ENCODE measurements at places on chromosomes 5 and 9.
A peak's percentile ranks its signal among the peaks of the same experiment; 100 is the strongest.

- no peak for DNase-seq
Measured at GRCh38 chr5:96875791-96876291, 459 bp upstream of the ERAP2 start.

DNA sequence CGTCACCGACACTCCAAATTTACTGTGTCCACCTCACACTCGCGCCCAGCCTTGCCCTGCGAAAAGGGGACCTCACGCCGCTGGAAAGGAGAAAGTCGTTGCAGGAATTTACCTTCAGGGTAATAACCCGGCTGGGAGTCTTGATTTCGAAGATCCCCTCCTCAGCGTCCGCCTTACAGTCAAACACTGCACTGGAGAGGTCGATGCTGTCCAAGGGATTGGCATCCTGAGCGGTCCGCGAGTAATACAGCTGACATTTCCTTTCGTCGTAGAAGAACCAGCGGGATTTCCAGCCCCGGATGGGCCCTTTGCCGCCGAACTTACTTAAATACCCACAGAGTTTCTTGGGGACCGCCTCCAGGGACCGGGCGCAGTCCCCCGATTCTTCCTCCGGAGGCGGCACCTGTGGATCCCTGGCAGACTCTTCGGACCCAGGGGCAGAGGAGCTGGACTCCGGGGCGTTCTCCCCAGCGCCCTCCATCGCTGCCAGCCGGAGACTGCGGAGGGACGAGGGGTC, 330 bp downstream of the TBC1D2 start:
- no peak for DNase-seq

- DNase-seq: no peak
Measured at GRCh38 chr9:91711755-91712601, 238.1 kb downstream of the ROR2 start.

- no peak for DNase-seq
Measured at GRCh38 chr5:124783794-124784193, 37.4 kb upstream of the ZNF608 start.

DNA sequence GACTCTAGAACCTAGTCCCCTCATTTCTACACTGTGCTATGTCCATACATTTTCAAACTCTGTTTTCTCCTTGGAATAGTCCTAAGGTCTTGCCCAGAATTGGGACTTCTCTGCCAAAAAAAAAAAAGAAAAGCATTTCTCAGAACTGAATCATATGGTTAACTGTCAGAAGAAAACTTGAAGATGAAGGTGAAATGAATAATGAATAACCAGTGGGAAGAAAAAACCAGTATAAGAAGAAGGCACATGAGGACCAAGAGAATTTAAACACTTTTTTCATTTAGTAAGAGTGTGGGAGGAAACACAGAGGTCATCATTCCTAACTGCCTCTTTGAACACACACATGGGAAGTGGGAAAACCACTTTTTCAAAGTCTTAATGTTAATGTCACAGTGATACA, 197.7 kb downstream of the PRELID2 start:
- no peak for DNase-seq

- no peak for DNase-seq
Measured at GRCh38 chr9:137310189-137311052, 8.3 kb upstream of the NRARP start.

- no peak for DNase-seq
Measured at GRCh38 chr5:2991884-2992283, 240.4 kb upstream of the IRX2 start.

GRCh38 chr9:113547501-113547900, 84.0 kb downstream of the RGS3 start:
- DNase-seq: no peak

DNA sequence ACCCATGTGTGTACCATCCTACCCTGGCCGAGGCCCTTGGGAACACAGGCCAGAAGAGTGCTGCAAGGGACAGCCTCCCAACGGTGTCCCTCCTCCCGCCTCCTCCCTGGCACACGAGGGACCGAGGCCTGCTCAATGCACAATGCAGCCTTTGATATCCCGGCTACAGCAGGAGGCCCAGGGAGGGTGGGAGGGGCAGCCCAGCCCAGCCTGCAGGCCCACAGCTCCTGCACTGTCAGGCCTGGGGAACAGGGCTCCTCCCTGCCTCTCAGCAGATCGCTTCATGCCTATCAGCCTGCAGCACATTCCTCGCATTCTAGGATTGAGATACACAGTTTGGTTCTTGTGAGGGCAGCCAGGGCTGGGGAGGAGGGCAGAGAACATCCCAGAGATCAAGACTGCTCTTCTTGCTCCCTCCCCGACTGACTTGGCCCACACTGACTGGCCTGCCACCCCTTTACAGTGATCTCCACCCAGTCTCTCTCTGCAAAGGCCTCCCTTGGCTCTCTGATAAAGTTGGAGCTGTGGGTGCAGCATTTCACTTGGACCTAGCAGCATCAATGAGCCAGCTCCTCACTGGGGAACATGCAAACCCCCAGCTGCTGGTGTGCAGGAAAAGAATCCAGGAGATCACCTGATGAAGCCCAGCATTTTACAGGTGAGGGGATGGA, at the start of gene SH3TC2:
Gene SH3TC2 (minus strand): TSS at position 46 of the 671 bp plus-strand sequence. CDS start 40 bp downstream, at position 6.
- peak; percentile 23 for DNase-seq

- DNase-seq: no peak
Measured at GRCh38 chr5:337563-338130, 16.1 kb downstream of the AHRR start.

- DNase-seq: no peak
Measured at GRCh38 chr5:4640795-4641194, 499.3 kb upstream of the ADAMTS16 start.

GRCh38 chr9:89167788-89168187, 10.8 kb downstream of the SHC3 start:
- no peak for DNase-seq

DNA sequence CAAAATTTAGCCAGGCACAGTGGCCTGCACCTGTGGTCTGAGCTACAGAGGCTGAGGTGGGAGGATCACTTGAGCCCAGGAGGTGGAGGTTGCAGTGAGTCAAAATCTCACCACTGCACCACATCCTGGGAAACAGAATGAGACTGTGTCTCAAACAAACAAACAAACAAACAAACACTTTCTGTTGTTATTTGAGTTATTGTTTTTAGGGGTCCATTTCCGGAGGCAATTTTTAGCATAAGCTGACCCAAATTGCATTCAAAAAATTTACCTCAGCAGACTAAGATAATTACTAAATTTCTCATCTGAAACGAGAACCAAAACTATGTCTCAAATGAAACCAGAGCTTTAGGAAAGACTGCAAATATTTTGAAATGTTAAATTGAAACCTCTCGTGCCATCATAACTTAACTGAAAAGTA, 1485.1 kb downstream of the EFNA5 start:
- DNase-seq: no peak

- peak; percentile 79 for DNase-seq
Measured at GRCh38 chr5:150161242-150162141, 5.1 kb upstream of the CDX1 start.

DNA sequence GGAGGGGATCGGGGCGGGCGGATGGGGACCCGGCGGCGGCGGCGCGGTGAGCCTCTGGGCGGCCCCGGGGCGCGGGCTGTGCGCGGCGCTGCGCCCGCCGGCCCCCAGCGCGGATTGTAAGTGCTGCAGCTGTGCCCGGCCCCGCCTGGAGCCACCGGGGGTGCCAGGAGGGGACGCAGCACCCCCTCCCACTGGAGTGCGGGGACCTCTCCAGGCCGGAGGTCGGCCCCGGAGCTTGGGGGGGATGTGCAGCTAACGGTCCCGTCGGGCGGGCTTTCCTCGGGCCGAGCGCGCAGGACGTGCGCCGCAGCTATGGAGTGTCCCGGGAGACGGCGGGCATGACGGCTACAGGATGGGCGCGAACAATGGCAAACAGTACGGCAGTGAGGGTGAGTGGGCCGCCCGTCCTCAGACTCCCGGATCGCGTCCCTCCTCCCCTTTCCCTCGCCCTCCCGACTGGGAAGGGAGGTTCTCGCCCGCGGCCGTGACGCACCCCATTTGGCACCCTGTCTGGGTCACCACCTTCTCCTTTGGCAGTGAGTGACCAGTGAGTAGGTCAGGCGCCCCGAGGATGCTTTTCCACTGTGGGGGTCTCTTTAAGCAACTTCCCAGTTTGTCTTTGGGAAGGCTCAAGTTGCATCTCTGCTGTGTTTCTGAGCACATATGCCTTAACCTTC, 483 bp downstream of the FBXL7 start:
- peak; percentile 41 for DNase-seq

DNA sequence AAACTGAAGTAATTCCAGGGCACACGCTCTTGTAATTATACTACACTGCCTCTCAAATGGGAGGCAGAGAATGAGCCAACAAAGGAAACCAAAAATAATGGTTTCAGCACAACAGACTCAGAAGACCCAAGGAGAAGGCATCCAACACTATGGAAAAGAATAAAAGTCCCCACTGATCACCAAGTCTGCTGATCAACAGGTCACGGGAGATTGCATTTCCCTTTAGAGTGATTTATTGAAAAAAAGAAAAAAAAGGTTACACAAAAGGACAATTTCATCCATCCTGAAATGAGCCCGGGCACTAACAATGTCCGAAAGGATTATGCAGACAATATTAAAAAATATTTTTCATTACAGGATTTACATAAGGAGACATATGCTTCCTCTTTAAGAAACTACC, 28.8 kb downstream of the MYO10 start:
- DNase-seq: no peak

- DNase-seq: no peak
Measured at GRCh38 chr5:100595812-100596173, 60.6 kb downstream of the FAM174A start.

DNA sequence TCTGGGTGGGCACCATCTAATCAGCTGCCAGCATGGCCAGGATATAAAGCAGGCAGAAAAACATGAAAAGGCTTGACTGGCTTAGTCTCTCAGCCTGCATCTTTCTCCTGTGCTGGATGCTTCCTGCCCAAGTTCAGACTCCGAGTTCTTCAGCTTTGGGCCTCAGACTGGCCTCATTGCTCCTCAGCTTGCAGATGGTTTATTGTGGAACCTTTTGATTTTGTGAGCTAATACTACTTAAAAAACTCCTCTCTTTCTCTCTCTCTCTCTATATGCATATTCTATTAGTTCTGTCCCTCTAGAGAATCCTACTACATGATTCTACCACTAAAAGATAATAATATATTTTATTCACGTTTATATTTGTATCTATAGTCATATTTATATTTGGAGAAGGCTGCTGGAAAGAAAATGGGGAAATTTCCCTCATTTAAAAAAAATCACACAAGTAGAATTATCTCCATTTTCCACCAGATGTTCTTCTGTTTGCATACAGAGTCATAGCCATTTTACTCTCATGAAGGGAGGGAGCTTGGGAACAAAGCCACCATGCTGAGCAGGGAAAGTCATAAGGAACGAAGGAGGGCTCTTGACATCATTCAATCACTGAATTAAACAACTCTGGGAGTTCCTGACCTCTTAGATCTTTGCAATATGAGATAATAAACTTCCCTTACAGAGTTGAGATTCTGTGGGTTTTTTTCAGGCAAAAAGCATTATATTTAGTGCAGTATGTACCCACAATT, 1137.4 kb upstream of the CDH18 start:
- no peak for DNase-seq

DNA sequence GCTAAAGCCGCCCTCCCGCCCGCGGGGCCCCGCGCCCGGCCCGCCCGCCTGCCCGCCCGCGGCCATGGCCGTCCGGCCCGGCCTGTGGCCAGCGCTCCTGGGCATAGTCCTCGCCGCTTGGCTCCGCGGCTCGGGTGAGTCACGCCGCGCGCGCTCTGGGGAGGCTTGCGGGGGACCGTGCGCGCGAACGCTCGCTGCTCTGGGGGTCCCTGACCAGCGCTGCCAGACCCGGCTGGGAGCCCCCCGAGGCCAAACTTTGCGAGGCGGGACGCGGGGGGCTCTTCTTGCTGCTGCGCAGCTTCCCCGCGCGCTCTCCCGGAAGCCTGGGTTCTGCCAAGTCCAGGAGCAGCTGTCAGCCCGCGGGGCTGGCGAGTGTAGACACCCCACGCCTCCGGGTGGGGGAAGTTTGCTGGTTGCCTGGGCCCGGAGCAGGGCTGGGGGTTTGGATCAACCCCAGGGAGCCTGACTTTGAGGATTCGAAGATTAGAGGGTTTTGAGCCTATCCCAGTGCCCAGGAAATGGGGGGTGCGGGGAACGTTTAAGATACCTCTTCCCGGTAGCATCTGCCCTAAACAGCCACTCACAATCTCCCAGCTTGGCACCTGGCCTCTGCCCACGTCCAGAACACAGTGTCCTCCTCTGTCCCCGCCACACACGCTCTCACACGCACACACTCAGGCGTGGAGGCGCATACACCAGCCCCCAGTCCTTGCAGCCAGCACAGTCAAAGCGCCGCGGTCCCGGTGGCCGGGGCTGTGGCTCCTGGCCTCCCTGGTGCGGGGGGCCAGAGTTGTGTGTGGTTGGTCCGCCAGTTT, 535 bp downstream of the UNC5A start:
- no peak for DNase-seq

GRCh38 chr5:175460126-175460525, 16.1 kb upstream of the DRD1 start:
- no peak for DNase-seq

GRCh38 chr5:171544913-171545765, 125.7 kb downstream of the FGF18 start:
- no peak for DNase-seq

GRCh38 chr5:179452356-179453230, 97.8 kb upstream of the RUFY1 start:
- no peak for DNase-seq

- no peak for DNase-seq
Measured at GRCh38 chr9:123120131-123120530, 86.7 kb downstream of the GPR21 start.

GRCh38 chr9:120463765-120464164, 116.2 kb downstream of the CDK5RAP2 start:
- no peak for DNase-seq

- DNase-seq: no peak
Measured at GRCh38 chr9:31389075-31389474, 995.4 kb upstream of the ACO1 start.

- DNase-seq: no peak
Measured at GRCh38 chr9:22374051-22374450, 72.6 kb upstream of the DMRTA1 start.

GRCh38 chr9:98849563-98849962, 42.1 kb downstream of the GALNT12 start:
- DNase-seq: no peak

- no peak for DNase-seq
Measured at GRCh38 chr9:97854696-97855485, 1.9 kb downstream of the FOXE1 start.

DNA sequence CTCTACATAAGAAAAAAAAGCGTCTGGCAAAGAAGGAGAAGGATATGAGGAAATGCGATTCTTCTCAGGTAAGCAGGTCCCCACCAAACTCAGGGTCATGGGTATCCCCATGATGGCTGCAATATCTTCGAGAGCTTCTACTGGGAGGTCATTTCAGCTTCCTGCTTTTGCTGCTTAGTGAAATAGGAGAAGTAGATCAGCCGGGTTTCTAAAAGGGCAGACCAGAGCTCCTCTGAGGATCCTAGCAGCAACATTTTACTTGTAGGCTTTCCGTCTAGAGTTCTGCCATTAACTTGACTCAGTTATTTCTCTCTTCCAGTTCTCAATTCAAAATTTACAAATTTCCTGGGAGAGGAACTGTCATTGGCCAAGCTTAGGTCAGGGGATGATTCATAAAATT, 134.7 kb downstream of the DPYSL3 start:
- DNase-seq: no peak

DNA sequence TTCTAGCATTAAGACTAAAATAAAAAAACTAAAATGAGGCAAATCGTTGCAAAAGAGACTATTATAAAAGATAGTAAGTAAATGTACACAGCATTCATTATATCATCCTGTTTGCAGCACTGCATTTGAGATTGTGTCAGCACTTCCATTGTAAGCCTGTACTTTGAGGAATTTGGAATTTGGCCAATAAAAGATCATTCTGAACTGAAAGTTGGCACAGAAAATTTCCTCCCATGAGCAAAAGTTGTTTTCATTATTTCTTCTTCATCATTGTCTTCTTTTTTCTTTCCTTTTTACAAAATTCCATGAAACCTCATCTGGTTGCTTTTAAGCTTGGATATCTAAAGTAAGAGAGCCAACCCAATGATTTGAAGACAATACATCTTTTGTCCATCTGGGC, 199.3 kb upstream of the ADAMTSL1 start:
- no peak for DNase-seq
